ENCODE measurements at places on chromosomes 2 and 18. TPM values are rescaled to one million over a fixed set of nuclear protein-coding genes. Genes with fewer than 3 reads are reported as not detected.

GRCh38 chr2:46339676-46340459 is 42.7 kb downstream of the EPAS1 start:
- DNase-seq: no peak

GRCh38 chr2:121038431-121038830 is 246.6 kb downstream of the TFCP2L1 start:
- no peak for DNase-seq

GRCh38 chr2:192585418-192585817 is 390.7 kb upstream of the TMEFF2 start:
- no peak for DNase-seq

CYBRD1 gene
- 193 TPM for total RNA-seq

SPDYA gene
- total RNA-seq: 0.66 TPM

GRHL1 gene
- total RNA-seq: 1.4 TPM

CUL3 gene
- total RNA-seq: 61.6 TPM
